Activated naive CD8-positive, alpha-beta T cell treated with anti-CD3 and anti-CD28 coated beads, Interleukin-2, amount 10 ng/mL, durations not matched to agents 7 days and 5 days (primary cell): ENCODE measurements at places on chromosomes 16 and 17.

GRCh38 chr16:15808071-15808470, 48.8 kb downstream of the MYH11 start:
- no peak for DNase-seq

- DNase-seq: no peak
These were observed 11.3 kb upstream of the LPCAT2 start for GRCh38 chr16:55497558-55497957.

DNA sequence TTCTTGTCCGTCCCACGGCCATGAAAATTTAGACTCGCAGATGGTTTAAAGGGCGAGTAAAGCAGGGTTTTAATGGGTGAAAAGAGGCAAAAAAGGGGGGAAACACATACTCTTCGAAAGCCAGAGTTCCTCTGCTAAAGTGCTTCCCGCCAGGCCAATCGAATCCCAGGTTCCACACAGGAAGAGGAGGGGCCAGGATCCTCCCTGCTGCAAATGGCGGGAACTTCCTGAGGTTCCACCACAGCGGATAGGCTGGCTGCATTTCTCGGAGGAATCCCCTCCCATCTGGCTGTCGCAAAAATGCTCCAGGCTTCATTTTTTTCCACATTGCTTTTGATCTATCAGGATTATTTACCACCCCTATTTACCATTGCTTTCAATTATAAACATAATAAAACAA, 670.1 kb upstream of the CA10 start:
- DNase-seq: no peak

GRCh38 chr17:49779739-49780231, 8.7 kb upstream of the KAT7 start:
- no peak for DNase-seq

GRCh38 chr17:79324194-79324593, 249.6 kb downstream of the ENGASE start:
- DNase-seq: no peak
